Stimulated activated CD4-positive, alpha-beta T cell treated with anti-CD3 and anti-CD28 coated beads, Interleukin-1b, Interleukin-23, amount 100 ng/mL, for 48 hours (primary cell): ENCODE measurements at places on chromosomes 3 and 15.

DNA sequence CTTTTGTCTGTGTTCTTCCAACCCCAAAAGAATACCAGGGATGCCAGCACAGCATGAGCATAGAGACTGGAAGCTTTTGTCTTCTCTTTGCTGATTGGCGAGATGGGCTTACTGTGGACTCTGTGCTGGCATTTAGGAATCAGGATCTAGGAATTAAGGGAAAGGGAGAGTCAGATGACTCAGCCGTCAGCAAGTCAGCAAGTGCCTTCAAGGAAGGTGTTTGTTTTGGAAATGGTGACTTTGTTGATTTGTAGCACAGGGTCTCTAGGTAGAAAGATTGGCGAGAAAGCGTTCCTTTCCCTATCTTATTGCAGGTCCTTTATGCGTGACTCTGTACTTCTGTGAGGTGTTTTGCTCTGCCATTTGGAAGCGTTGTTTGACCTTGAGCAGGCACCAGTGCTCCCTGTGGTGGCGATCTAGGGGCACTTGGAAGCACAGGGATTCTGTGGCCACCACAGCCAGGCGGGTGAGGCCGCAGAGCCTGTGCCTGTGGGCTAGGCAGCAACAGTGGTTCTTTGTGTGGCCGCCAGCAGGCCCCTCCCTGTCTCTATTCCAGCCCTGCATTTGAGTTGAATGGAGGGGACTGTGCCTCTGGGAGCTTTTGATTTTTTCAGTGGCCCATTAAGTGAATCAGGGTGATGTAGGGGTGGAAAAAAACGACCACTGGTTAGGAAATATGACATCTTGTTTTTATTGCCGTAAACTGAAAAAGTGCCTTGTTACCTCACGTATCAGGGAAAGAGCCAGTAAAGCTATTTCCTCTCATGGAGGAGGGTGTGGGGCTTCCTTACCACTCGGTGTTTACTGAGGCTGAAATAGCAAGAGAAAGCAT, 19.0 kb downstream of the FAN1 start:
- DNase-seq = no peak

DNA sequence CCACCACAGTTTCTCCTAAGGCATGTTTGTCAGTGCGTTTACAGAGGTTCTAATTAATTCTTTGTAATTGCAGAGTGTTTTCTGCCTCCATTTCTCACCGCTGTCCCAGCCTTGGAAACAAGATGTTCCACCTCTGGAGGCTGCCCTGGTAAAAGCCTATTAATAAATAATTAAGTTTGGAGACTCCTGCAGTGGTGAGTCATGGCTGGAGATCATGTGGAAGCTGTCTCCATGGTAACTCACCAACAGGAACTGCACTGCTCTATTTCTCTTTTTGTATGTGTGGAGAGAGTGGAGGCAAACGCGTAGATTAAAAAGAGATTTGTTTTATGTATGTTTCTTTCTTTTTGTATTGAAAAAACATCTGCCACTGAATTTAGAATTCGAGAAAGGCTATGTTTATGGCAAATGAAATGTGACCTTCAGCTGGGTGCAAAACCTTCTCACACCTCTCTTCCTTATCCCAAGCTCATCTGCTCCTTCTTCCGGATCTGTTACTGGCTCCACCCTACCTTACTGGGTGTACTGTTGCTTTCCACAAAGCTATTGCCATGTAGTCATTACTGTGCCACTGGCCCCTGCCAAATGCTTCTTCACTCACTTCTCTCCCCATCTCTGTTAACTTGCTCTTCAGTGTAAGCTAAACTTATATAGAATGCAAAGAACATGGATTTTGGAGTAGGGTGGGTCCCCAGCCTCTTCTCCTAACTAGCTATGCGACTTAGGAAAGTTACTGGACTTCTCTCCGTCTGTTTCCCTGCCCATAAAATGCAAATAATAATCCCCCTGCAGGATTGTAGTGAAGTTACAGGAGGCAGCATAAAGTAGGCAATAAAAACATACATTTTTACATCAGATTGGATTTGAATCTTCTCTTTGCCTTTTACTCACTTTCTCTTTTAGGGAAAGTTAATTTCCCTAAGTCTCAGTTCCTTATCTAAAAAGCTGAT, 778.5 kb downstream of the NTRK3 start:
- DNase-seq = no peak

DNA sequence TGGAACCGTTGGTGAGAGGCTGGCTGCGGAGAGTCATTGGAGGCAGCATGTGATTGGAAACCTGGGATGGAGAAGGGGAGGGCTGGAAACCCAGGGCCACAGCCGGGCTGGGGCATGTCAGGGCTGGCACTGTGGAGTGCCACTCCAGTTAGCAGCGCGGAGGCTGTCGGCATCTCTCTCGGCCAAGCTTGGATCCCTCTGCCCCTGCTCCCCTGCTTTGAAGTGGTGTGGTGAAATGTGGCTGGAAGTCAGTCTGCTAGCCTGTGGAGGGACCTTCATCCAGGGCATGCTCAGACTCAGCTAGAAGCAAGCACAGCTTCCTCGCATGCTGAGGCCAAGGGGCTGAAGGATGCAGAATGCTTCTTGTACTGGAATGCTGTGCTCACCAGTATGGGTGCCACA, 13.5 kb downstream of the SLCO3A1 start:
- DNase-seq = no peak

- DNase-seq = no peak
Measured at GRCh38 chr3:105223815-105224214, 142.9 kb upstream of the ALCAM start.

DNA sequence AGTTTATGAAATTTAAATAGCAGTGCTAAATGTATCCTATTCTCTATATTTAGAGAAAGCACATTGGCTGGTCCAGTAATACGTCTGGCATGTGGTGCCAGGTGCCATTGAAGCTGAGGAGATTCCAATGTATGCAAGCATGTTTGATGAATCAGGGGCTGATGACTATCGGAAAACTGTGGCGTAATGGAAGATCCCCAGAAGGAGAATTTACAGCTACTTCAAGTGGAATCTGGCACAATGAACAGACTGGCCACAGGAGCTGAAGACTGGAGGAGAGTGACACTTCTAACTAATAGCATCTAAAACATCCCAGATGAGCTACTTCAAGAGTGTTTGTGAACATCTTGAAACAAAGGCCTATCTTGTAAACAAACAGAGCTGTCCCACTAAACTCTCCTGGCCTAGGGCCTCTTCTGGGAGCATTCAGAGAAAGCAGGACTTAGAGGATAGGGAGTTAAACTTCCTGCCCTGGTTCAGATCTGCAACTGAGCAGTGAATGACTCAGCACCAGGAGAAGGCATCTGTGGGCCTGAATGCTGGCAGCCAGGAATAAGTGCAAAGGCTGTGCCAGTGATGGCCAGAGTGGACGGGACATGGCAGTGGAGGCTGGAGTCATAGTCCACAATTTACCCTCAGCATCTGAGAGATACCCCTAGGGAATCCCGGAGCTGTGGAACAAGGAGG, 15.2 kb upstream of the ACTC1 start:
- DNase-seq = no peak

GRCh38 chr3:46716461-46717441, 918 bp downstream of the PRSS50 start:
- DNase-seq = no peak

DNA sequence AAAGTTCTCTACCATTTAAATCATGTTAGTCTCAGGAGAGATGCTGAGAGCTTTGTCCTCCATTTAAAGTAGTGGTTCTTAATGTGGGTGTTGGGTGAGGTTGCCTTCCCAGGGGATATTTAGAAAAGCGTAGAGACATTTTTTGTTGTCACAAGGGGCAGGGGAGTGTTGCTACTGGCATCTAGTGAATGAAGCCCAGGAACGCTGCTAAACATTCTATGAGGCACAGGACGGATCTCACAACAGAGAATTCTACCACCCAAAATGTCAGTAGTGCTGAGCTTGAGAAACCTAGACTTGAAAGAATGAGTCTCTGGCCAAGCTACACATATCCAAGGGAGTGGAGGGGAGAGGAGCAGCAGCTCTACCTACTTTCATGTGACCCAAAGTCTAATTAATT, 60.7 kb upstream of the CTNNB1 start:
- DNase-seq = no peak

- DNase-seq = no peak
Measured at GRCh38 chr3:52522651-52523251, 10.9 kb downstream of the NT5DC2 start.

GRCh38 chr3:12553921-12554391, 2.9 kb upstream of the MKRN2 start:
- no peak for DNase-seq

- DNase-seq = no peak
Measured at GRCh38 chr3:175325440-175325839, 466.3 kb downstream of the NAALADL2 start.

DNA sequence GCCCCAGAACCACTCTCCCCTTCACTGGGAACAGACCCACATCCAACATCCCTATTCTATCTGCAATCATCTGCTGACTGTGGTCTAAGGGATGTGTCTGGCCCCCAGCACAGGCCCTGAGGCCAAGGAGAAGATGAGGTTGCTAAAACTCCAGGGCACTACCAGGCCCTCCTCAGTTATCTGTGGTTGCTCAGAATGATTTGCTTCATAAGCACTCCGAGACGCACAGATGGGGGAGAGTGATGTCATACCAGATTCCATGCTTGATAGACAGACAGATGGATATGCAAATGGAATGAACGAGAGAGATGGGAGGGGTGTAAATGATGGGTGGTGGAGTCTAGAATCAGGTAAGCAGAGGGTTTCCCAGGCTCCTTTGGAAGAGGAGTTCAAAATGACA, 57.8 kb downstream of the CEMIP start:
- DNase-seq = no peak

- no peak for DNase-seq
Measured at GRCh38 chr3:122006267-122006666, 15.8 kb downstream of the ILDR1 start.

DNA sequence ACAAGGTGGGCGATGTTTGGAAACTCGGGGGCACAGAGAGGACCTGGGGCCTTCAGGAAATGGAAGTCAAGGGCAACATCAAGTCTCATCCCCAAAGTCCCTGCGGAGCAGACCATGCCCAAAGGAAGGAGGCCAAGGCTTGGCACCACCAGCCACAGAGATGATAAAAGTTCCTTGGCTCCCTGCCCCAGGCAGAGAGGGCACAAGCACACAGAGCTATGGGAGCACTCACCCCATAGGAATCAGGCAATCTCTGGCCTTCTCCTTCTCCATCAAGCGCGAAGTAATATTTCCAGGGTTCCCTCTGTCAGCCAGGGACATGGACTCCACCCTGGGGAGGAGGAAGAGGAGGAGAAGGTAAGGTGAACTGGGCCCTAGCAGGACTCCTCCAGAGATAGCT, 7.9 kb downstream of the ACAA1 start:
- no peak for DNase-seq

GRCh38 chr3:168138421-168138820, 42.7 kb upstream of the GOLIM4 start:
- DNase-seq = no peak

- no peak for DNase-seq
Measured at GRCh38 chr3:179907784-179908482, 128.8 kb downstream of the PEX5L start.

DNA sequence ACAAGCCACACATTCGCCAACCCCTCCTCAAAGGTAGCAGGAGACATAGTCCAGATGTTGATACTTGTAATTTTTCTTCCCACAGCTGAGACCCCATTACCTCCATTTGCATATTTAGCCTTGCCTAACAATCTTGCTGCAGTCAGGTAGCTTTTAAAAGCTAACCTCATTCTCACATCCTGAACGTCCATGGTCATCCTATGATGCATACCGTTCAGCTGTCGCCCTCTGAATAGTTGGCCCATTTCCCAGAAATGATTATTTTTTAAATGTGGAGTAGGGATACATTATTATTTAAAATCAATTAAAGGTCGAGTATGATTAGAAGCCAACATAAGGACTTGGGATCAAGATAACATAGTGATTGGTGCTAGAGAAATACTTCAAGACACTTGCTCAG, 165.0 kb downstream of the MEX3B start:
- DNase-seq = no peak

DNA sequence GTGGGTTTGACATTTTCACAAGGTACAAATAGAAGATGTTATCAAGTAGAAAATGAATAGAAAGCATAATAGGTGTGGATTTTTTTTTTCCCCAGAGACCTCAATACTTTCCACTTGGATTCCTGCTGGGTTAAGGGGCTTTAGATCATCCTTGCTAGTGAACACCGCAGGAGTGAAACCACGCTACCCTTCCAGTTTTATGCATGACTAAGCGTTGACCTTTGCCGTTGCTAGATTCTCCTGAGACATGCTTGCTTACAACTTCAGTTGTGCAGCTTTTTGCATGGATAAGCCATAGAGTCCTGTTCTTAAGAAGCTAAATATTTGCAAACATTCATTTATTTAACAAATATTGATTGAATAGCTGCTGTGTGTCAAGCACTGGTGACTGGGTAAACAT, 299.7 kb upstream of the LMCD1 start:
- no peak for DNase-seq

GRCh38 chr3:102593812-102594602, 159.2 kb downstream of the ZPLD1 start:
- DNase-seq = no peak

- DNase-seq = no peak
Measured at GRCh38 chr3:53170325-53171063, 9.5 kb downstream of the PRKCD start.
